ENCODE measurements at places on chromosomes 13 and 19. TPM values are rescaled to one million over a fixed set of nuclear protein-coding genes. Genes with fewer than 3 reads are reported as not detected.

GRCh38 chr19:1680976-1681375 lies 28.6 kb upstream of the TCF3 start:
- H3K4me3 ChIP-seq = no peak overlapping the region
- H3K4me1 ChIP-seq = peaks cover 1% of the 10 kb centered on the region
- no peak overlapping the region for H3K27ac ChIP-seq

Gene PRKCG
- total RNA-seq = not detected

DNA sequence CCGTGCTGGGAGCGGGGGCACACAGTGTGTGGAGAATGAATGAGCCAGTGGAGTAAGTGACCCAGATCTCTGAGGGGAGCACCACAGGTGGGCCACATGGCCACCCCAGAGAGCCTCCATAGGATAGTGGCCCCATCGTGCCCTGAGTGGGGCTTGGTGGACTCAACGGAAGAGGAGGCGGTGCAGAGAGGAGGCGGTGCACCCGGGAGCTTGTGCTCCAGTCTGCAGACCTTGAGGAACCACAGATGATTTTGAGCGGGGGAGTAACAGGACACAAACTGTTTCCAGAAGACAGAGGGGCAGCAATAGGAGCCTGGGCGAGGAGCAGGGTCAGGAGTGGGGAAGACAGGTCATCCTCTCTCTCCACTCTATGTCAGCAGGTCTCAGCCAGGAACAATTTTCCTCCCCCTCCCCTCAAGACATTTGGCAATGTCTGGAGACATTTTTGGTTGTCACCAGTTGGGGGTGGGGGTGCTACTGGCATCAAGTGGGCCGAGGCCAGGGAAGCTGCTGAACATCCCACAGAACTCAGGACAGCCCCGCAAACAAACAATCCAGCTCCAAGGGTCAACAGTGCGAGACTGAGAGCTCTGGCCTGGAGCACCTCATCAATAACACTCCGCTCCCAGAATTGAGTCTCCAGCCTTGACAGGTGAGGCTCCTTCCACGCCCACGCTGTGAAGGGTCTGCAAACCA lies 182.2 kb downstream of the USP12 start:
- H3K4me1 ChIP-seq = no peaks in the 10 kb centered on the region
- no peak overlapping the region for H3K4me3 ChIP-seq
- no peak overlapping the region for H3K27ac ChIP-seq

GRCh38 chr19:41226053-41226873 lies 7.2 kb downstream of the AXL start:
- no peak overlapping the region for H3K4me3 ChIP-seq
- H3K27me3 ChIP-seq = no peaks in the 10 kb centered on the region
- DNase-seq = peak; percentile 79

- no peaks in the 10 kb centered on the region for H3K27me3 ChIP-seq
- no peaks in the 10 kb centered on the region for H3K4me1 ChIP-seq
- no peaks in the 10 kb centered on the region for H3K36me3 ChIP-seq
- no peak overlapping the region for H3K27ac ChIP-seq
These were observed 106.1 kb upstream of the MIR17HG start for GRCh38 chr13:91241221-91241933.

Gene PEPD
- 82.6 TPM for total RNA-seq

- H3K4me3 ChIP-seq = no peak overlapping the region
- peaks cover 11% of the 10 kb centered on the region for H3K4me1 ChIP-seq
- H3K36me3 ChIP-seq = peaks cover 10% of the 10 kb centered on the region
- H3K27ac ChIP-seq = no peak overlapping the region
- H3K27me3 ChIP-seq = no peaks in the 10 kb centered on the region
These were observed 1.9 kb upstream of the GTF2F1 start for GRCh38 chr19:6394831-6395230.

DNA sequence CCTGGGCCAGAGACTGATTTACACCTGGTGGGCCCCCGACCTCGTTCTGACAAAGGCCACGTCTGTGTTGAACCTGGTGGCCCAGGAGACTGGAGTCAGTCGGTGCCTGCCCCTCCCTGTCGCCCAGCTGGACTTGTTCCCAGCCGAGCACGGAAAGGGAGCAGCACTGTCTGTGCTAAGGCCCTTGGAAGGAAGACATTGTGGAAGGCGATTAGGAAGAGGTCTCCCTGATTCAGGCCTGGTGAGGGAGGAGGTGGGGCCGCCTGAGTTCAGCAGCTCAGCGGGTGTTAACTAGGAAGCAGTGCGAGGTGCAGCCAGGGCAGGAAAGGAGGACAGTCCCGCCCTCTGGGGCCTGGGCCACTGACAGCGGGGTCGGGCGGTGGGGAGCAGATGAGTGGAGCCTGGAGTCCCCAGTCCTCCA lies 64.7 kb downstream of the GPR12 start:
- no peaks in the 10 kb centered on the region for H3K36me3 ChIP-seq
- no peak overlapping the region for H3K4me3 ChIP-seq
- no peaks in the 10 kb centered on the region for H3K27me3 ChIP-seq

- no peak overlapping the region for H3K27ac ChIP-seq
- no peaks in the 10 kb centered on the region for H3K4me1 ChIP-seq
- DNase-seq = no peak
- H3K27me3 ChIP-seq = peaks cover 5% of the 10 kb centered on the region
These were observed 10.6 kb downstream of the PLPP2 start for GRCh38 chr19:280541-281009.

Gene F7
- not detected for total RNA-seq

DNA sequence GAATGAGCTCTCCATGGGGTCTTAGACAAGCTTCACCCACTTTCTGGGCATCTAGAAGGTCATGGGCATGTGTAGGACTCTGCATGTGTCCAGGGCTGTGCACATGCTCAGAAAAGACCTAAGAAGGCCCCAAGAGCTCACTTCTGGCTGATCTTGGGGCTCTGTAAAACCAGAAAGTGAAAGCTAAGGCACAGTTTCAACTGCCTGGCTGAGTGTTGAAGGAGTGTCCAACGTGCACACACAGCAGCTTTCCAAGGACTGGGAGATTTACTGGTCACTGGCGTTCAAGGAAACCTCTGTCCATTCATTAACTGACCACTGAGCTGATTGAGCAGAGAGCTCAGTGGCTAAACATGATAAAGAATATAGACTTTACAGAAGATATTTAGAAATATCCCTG lies 137.9 kb downstream of the KATNAL1 start:
- H3K36me3 ChIP-seq = no peaks in the 10 kb centered on the region
- no peak overlapping the region for H3K4me3 ChIP-seq

Gene ZNF880
- 16.4 TPM for total RNA-seq

Gene ZNF112
- total RNA-seq = 7.3 TPM

- no peak overlapping the region for H3K27ac ChIP-seq
- H3K4me1 ChIP-seq = peaks cover 9% of the 10 kb centered on the region
- no peaks in the 10 kb centered on the region for H3K36me3 ChIP-seq
- no peaks in the 10 kb centered on the region for H3K27me3 ChIP-seq
- no peak for DNase-seq
- H3K4me3 ChIP-seq = no peak overlapping the region
These were observed 43.8 kb upstream of the DCUN1D2 start for GRCh38 chr13:113534236-113534860.

- peaks cover 19% of the 10 kb centered on the region for H3K36me3 ChIP-seq
- peaks cover 59% of the 10 kb centered on the region for H3K4me1 ChIP-seq
- no peak for DNase-seq
- no peaks in the 10 kb centered on the region for H3K27me3 ChIP-seq
- H3K27ac ChIP-seq = peak overlapping the region; percentile 75
- no peak overlapping the region for H3K4me3 ChIP-seq
These were observed 3.3 kb downstream of the PPP5C start for GRCh38 chr19:46350029-46350757.

DNA sequence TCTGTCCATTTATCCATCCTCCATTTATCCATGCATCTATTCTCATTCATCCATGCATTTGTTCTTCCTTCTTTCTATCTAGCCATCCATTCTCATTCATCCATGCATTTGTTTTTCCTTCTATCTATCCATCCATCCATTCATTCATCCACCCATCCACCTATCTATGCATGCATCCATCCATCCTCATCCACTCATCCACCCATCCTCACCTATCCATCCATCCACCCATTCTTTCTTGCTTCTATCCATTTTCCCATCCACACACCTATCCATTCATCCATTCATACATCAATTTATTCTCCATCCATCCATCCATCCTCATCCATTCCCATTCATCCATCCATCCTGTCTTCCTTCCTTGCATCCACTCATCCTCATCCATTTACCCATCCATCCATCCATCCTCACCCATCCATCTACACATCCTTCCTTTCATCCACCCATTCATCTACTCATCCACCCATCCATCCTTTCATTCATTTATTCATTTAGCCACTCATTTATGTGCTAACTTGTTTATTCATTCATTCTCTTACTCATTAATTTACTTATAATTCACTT lies 20.3 kb downstream of the ACTL9 start:
- no peak overlapping the region for H3K4me3 ChIP-seq
- H3K4me1 ChIP-seq = no peaks in the 10 kb centered on the region
- no peaks in the 10 kb centered on the region for H3K27me3 ChIP-seq
- no peak overlapping the region for H3K27ac ChIP-seq

GRCh38 chr13:29435125-29435911 lies 160.2 kb downstream of the SLC7A1 start:
- no peak overlapping the region for H3K27ac ChIP-seq
- DNase-seq = peak; percentile 3
- H3K36me3 ChIP-seq = no peaks in the 10 kb centered on the region
- H3K4me3 ChIP-seq = no peak overlapping the region

Gene PLPPR3
- total RNA-seq = not detected

DNA sequence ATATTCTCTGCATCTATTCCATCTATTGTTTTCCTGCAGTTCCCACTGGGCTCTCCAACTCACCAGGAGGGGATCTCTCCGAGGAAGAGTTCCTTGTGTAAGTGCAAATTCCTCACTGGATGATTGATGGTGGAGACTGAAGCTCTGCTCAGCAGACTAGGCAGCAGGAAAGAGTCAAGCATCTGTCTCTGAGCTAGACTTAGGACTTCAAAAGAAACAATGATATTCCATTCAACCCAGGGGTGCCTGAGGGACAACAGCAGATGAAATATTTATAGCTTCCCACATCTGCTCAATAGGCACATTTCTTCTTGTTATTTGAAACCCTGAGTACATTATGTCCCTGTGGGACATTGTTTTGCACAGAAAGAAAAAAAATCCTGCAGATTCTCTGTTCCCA lies at the start of the genes OR7A5 and OR7C1:
Gene OR7A5, minus strand, starts transcription at position 175 of the 400 bp plus-strand sequence. CDS start 6,944 bp downstream, outside the sequence.
Gene OR7C1, minus strand, starts transcription at position 175 of the 400 bp plus-strand sequence. CDS start 35,049 bp downstream, outside the sequence.
- H3K27ac ChIP-seq = peak within 1 kb of the TSS; percentile 65
- H3K36me3 ChIP-seq = no peaks in the 10 kb centered on the region
- DNase-seq = no peak
- H3K4me1 ChIP-seq = peaks cover 8% of the 10 kb centered on the region
- no peak within 1 kb of the TSS for H3K4me3 ChIP-seq
- H3K27me3 ChIP-seq = no peaks in the 10 kb centered on the region

GRCh38 chr19:51070334-51071094 lies 5.6 kb upstream of the KLK13 start:
- H3K27me3 ChIP-seq = no peaks in the 10 kb centered on the region
- no peak overlapping the region for H3K4me3 ChIP-seq
- no peak overlapping the region for H3K27ac ChIP-seq
- no peaks in the 10 kb centered on the region for H3K4me1 ChIP-seq
- DNase-seq = no peak

Measured in adrenal gland (tissue), 19 donors.